ENCODE measurements at places on chromosomes 12 and 14. TPM values are rescaled to one million over a fixed set of nuclear protein-coding genes. Genes with fewer than 3 reads are reported as not detected.

Gene EEF1AKMT3
- total RNA-seq, result 6.0 TPM

Gene SLC8B1
- total RNA-seq, result 23.2 TPM

Gene TAC3
- not detected for total RNA-seq

Gene GPR84
- not detected for total RNA-seq

Gene SLC5A8
- not detected for total RNA-seq

Gene BLOC1S1
- total RNA-seq, result 97.2 TPM

Gene PMCH
- total RNA-seq, result not detected

Gene SLC24A4
- total RNA-seq, result 0.20 TPM

Gene CCDC175
- not detected for total RNA-seq

Gene MFAP5
- total RNA-seq, result not detected

Gene TPH2
- total RNA-seq, result not detected

Gene GRIN2B
- not detected for total RNA-seq

DNA sequence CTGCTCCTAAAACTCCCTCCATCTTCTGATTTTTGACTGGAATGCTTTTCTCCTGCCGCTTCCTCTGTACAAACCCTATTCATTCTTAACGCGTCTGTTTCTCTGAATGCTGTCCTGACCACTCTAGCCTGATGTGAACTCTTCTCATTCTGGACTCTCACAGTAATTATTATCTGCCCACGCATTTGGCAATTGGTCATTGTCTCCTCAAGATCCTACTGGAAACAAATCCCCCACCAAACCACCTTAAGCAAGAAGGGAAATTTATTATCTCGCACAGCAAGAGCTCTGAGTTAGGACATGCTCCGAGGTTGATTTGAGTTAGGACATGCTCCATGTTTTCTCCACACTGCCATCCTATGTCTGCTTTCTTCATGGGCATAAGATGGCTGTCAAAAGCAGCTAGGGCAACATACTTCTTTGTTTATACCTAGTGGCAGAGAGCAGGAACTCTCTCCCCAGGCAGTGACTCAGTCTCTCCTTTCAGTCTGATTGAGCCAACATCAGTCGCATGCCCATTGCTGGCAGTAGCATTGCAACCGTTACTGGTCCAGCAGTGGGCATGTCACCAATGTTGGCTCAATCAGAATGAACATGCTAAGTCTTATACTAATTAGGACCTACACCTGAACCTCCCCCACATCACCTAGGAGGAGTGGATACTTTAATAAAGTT is 102.2 kb downstream of the SSPN start:
- DNase-seq, result no peak

DNA sequence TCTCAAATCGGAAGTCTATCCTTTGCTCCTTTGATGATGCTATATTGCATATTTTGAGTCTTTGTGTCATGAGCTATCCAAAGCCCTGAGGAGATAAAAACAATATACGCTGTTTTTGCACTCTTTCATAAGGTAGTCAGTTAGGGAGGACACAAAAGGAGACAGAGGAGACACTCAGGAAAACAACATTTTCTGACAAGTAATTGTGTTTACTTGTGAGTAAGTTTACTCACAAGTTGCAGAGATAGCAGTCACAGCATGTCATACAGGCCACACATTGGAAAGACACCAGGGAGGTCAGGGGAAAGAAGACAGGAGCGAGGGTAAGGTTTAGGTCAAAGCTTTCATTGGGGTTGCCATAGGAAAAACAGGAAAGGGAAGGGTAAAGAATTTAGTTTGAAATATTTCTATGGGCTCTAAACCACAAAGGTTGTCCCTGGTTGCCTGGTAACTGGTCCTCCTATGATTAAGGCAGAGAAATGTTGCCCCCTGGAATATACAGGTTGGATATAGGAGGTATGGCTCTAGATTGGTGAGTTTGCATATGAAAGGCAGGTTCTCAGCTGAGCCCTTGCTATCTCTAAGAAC is 7.4 kb upstream of the GABARAPL1 start:
- DNase-seq, result no peak

DNA sequence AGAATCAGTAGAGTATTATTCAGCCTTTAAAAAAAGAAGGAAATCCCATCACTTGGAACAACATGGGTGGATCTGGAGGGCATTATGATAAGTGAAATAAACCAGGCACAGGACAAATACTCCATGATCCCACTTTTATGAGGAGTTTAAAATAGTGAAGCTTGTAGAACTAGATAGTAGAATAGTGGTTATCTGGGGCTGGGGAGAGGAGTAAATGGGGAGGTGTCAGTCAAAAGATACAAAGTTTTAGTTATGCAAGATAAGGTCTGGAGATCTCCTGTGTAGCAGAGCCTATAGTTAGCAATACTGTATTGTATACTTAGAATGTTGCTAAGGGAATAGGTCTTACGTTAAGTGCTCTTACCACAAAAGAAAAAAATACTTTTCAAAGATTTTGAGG is 64.9 kb downstream of the RIC8B start:
- DNase-seq, result no peak

DNA sequence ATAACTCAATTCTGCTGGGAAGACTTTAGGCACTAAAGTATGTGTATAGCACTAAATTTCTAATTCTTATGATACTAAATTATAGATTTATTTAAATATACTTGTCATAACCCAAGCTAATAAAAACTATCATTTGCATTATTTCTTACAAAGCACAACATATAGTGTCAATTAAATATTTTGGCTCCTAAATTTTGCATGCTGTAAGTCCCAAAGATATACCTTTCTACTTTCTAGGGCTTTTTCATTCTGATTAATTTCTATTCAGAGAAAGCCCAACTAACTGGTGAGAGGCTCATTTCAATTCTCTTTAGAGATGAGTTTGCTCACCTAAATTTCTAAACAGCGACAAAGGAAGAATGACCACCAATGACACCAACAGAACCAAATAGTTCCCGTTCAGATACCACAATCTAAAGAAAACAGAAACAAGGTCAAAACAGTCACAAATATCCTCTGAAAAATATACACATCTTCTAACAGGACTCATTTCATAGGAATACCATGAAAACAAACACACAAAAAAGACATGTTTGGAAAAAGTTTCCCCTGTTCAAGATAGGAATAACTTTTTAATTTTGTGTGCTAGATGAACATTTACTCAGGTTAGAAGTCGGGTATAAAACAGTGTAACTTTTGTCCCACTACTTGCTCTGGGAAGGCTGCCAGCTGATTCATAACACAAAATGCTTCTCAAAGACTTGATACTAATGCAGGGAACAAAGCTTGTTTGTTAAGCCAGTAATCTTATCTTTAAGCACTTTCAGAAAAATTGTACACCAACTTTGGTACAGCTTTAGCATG is 7.6 kb downstream of the SLC38A2 start:
- no peak for DNase-seq

DNA sequence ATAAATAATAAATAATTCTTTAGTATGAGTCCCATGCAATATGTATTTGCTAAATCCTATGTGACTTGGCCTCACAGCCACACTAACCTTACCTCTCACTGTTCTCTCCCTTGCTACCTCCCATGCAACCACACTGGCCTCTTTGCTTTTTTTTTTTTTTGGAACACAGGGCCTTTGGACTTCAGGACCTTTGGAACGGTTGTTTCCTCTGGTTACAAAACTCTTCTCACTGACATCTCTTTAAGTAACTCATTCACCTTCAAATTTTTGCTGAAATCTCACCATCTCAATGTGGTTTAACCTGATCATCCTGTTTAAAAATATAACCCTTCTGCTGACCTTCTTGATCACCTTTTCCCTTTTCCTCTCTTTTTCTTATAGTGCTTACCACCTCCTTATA is 194.0 kb downstream of the SSPN start:
- DNase-seq, result no peak

DNA sequence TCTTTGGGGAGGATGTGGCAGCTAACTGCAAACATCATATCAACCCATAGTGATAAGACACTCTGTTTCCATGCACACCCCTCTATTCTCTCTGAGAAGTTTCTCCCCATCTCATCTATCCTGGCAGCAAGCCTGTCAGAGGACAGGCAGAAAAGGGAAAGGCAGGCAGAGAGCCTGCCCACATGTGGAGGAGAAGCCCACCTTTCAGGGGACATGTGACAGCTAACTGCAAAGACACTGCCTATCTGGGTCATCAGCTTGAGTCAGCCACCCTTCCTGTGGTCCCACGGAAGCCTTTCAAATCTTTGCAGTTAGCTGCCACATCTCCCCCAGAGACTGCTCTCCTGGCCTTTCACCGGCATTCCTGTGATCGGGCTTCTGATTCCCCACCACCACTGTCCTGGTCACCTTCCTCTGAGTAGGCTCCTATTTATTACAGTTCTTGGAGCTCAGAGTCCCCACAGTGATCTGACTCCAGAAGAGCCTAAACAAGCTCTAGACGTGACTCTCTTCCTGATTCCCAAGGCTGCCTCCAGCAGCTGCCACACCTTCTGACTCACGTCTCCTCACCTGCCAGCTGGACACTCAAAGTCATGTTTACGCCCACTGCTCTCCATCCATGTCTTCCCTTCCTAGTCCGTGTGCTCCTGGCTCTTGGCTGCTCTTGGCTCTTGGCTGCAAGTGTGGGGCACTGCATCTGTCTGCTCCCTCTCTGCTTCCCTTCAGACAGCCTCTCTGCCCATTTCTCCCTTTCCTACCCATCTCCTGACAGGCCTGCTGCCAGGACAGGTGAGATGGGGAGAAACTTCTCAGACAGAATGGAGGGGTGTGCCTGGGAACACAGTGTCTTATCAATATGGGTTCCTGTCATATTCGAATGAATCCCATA is 7.5 kb upstream of the KRT1 start:
- no peak for DNase-seq

- no peak for DNase-seq
Measured at GRCh38 chr14:63394841-63395240, 76.1 kb upstream of the GPHB5 start.

DNA sequence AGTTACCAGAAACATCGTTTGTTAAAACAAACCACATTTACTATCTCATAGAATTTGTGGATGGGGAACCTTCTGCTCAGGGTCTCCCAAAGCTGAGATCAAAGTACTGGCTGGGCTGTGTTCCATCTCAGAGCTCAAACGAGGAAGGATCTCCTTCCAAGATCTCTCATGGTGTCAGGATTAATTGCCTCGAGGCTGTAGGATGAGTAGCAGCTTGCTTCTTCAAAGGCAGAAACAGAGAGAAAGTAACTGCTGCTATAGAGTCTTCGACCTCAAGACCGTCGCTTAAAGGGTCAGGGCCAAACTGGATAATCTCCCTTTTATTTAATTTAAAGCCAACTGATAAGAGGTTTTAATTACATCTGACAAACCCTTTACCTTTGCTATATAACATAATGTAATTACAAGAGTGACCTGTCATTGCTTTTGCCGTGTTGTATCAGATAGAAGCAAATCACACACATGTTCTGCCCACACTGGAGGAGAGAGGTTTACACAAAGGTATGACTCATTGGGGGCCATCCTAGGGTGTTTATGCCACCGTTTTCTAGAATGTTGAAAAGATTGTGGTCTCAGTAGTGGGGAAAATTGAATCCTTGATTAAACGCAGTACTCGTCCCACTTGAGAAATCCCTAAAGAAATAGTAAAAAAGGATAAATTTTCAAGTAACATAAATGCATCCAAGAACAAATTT is 868.8 kb upstream of the TMEM132C start:
- no peak for DNase-seq

DNA sequence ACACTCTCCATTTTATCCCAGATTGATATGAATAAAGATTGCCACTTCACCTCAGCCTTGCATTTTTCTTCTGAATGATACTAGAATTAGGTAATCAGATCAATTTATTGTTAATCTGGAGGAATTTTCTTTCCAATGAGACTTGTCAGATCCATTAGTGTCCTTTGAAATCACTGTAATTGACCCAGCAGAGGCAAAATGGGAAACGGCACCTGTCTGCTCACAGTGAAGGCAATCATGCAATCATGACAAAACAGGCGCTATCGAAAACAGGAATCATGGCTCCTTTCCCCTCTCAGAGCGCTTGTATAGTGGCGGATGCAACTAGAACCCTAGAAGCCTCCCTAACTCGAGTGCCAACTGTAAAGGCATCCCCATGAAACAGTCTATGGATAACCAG is 417.6 kb downstream of the GALC start:
- DNase-seq, result no peak

- DNase-seq, result peak; percentile 15
Measured at GRCh38 chr12:49195736-49196135, 6.9 kb upstream of the TUBA1A start.

- DNase-seq, result no peak
Measured at GRCh38 chr14:104700225-104700651, 10.8 kb downstream of the INF2 start.

GRCh38 chr12:79119796-79120195 is 255.2 kb downstream of the SYT1 start:
- no peak for DNase-seq

DNA sequence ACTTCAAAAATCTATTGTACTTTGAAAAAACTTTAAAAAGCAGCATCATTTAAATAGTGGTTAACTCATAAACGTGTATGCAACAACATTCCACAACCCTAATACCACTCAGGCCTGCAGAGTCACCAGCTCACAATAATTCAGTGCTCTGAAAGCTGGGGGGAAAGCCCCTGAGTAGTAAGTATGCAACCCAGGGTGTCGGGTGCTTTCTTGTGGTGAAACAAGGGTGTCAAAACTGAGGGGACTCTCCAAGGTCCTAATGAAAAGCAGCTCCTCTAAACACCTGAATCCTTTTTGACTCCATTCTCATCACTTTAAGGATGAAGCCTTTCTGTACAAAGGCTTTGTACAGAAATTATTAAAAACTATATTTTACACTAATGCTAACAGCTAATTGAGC is 33.7 kb downstream of the FGFR1OP2 start:
- no peak for DNase-seq

Data from left lobe of liver (tissue), 2 donors.